NCI-H2029 treated with DMSO at 0.1 percent for 48 hours (cell line): ENCODE measurements at places on chromosomes 11 and 22.
A peak's percentile ranks its signal among the peaks of the same experiment; 100 is the strongest.

GRCh38 chr11:114796954-114797721, 118.8 kb downstream of the NXPE2 start:
- DNase-seq: no peak

GRCh38 chr22:23289851-23290724, 109.8 kb downstream of the BCR start:
- no peak for DNase-seq

- DNase-seq: no peak
These were observed 2.8 kb upstream of the DBX1 start for GRCh38 chr11:20162824-20163782.

DNA sequence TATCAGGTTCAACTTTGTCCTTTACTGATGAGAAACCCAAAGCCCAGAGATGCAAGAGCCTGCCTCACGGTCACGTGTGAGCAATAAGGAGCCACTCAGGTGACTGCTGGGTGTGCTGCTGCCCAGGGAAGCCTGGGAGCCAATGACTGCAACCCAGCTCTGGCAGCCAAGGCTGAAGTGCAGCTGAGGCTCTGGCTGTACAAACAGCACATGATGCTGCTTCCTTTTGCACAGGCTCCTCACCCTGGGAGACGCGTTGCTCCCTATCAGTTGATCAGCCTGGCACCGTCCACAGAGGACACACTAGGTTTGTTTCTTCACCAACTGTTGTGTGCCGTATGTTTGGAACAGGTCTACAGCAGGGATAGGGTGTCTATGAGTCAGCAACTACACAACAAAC, 168.7 kb downstream of the EFCAB6 start:
- peak; percentile 5 for DNase-seq

- no peak for DNase-seq
These were observed 56.6 kb upstream of the SLC22A12 start for GRCh38 chr11:64534391-64534801.

DNA sequence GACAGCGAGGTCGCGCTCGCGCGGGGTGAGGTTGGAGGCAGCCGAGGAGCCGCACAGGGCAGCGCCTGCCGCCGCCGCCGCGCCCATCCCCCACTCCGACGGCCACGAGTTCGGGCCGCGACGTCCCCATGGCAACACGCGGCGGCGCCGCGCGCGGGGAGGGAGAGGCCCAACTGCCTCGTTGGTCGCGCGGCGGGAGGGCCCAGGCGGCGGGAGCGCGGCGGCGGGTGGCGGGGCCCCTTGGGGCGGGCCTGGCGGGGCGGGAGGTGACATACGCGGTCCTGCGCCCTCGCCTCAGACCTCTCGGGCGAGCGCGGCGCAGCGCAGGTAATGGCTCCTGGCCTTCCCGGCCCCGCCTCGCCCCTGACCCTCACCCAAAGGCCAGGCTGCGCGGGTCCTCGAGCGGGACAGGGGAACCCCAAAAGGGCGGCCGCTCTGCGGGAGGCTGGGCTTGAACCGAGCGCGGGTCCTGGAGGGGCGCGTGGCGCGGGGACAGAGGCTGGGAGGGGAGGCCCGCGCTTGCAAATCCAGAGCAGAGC, at the start of gene DEUP1:
DEUP1 (plus strand) TSS at position 297 of the 539 bp plus-strand sequence. CDS start 1,518 bp downstream, outside the sequence.
- no peak for DNase-seq

- DNase-seq: no peak
These were observed 922 bp downstream of the CRACR2B start for GRCh38 chr11:828506-829175.

- DNase-seq: no peak
These were observed 33.3 kb downstream of the MICAL2 start for GRCh38 chr11:12143461-12144258.

DNA sequence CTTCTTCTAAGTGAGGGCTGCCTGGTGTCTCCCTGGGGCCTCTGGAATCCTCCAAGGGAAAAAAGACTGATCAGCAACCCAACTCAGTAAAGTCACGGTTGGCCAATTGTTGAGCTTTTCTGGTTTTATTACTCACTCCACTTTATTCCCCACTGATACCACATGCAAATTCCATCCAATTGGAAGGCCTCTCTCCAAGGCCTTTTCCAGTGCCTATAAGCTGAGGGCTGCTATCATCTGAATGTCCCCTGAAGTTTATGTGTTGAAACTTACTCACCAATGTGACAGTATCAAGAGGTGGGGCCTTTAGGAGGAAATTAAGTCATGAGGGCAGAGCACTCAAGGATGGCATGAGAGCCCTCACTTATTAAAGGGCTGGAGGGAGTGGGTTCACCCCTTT, 463.3 kb downstream of the BUD13 start:
- DNase-seq: no peak

DNA sequence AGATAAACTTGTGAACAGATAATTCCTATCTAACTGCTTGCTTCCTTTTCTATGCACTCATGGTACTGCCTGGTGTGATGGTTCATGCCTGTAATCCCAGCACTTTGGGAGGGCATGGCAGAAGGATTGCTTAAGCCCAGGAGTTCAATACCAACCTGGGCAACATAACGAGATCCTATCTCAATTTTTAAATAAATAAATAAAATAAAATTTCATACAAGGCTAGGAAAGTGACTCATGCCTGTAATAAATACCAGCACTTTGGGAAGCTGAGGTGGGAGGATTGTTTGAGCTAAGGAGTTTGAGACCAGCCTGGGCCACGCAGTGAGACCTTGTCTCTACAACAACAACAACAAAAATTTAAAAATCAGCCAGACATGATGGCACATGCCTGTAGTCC, 166.6 kb downstream of the COMMD9 start:
- no peak for DNase-seq

- no peak for DNase-seq
These were observed 3.1 kb downstream of the HMBS start for GRCh38 chr11:119087747-119088241.

GRCh38 chr11:117230286-117230961, 1.4 kb downstream of the PCSK7 start:
- DNase-seq: no peak

DNA sequence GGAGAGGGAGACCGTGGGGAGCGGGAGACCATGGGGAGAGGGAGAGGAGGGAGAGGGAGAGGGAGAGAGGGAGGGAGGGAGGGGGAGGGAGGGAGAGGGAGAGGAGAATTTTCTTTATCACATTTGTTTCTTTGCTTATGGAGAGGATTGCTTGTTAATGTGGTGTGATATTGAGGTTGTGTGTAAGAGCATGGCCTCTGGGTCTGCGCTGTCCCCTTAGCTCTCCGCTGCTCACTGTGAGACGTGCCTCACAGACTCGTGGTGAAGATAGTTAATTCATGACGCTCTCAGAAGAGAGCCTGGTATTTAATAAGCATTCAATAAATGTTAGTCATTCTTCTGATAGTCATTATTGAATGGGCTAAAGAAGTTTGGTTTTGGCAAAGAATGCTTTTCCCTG, 26.2 kb downstream of the PPFIA1 start:
- no peak for DNase-seq

DNA sequence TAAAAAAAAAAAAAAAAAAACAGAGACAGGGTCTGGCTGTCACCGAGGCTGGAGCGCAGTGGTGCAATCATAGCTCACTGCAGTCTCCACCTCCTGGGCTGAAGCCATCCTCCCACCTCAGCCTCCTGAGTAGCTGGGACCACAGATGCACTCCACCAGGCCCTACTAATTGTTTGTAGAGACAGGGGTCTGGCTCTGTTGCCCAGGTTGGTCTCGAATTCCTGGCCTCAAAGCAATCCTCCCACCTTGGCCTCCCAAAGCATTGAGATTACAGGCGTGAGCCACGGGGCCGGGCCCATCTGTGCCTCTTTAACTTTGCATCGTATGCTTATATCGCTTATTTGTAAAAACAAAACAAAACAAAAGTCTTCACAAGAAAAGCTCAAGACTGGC, 3.1 kb downstream of the CPT1A start:
- DNase-seq: no peak

- no peak for DNase-seq
These were observed 32.9 kb downstream of the APLP2 start for GRCh38 chr11:130102301-130103249.

DNA sequence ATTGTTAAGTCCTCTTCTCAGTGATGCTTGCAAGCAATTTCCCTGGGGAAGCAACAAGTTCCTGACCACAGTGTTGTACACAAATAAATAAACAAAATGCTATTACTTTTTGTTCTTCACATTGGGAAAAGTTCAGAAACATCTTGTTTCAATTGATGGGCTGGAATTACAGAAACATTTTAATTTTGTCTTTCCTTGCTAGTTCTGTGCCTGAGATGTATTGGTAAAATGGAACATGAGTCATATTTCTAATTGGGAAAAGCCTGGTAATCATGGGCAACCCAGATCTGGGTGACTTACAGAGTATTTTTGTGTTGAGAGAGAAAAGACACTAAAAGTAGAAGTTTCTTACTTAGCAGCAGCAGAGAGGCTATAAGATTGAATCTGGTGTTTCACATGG, 576 bp upstream of the BLID start:
- DNase-seq: no peak

- no peak for DNase-seq
These were observed 9.5 kb upstream of the DKK3 start for GRCh38 chr11:12017865-12018453.
